ENCODE measurements at places on chromosomes 4 and X. TPM values are rescaled to one million over a fixed set of nuclear protein-coding genes. Genes with fewer than 3 reads are reported as not detected.

LONRF3 gene
- total RNA-seq = 15.6 TPM

PTCHD1 gene
- not detected for total RNA-seq

DNA sequence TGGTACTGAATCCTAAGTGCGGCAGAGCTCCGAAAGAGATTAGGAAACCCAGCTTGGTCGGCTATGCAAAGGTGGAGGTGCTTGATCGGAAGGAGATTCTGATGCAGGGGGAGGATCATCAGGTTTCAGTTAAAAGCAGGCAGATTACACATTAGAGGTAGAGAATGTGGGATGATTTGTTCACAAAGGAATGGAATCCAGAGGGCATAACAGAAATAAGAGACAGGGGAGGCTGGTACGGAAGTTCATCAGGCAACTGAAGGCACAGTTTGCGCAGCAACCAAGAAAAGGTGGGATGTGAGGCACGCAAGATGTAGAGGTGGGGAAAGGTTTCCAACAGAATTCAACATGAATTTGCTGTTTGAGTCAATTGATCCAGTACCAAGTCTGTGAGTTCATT is 424 bp upstream of the ZNF330 start:
- peaks cover 13% of the 10 kb centered on the region for H3K36me3 ChIP-seq
- H3K27me3 ChIP-seq = no peaks in the 10 kb centered on the region
- H3K27ac ChIP-seq = no peak overlapping the region
- H3K4me1 ChIP-seq = peaks cover 14% of the 10 kb centered on the region

GRCh38 chr4:109473824-109474223 is 40.2 kb downstream of the SEC24B start:
- no peak for DNase-seq
- H3K4me1 ChIP-seq = peaks cover 10% of the 10 kb centered on the region
- H3K36me3 ChIP-seq = peaks cover 16% of the 10 kb centered on the region
- H3K27ac ChIP-seq = no peak overlapping the region
- H3K27me3 ChIP-seq = no peaks in the 10 kb centered on the region
